Osteoblast (primary cell): ENCODE measurements at places on chromosomes 3 and 15. TPM values are rescaled to one million over a fixed set of nuclear protein-coding genes. Genes with fewer than 3 reads are reported as not detected.
A peak's percentile ranks its signal among the peaks of the same experiment; 100 is the strongest.

AHSG gene
- not detected in 2 replicates for total RNA-seq

CAND2 gene
- 1.2 and 1.4 TPM in 2 replicates for total RNA-seq

CDCP1 gene
- total RNA-seq: 4.4 and 7.6 TPM in 2 replicates

ZNF609 gene
- total RNA-seq: 20.6 and 20.9 TPM in 2 replicates

- no peak for DNase-seq
Observed at GRCh38 chr3:32994045-32994444, 42.6 kb downstream of the CCR4 start.

GRCh38 chr3:146058241-146058640, 102.7 kb downstream of the PLOD2 start:
- DNase-seq: no peak

DNA sequence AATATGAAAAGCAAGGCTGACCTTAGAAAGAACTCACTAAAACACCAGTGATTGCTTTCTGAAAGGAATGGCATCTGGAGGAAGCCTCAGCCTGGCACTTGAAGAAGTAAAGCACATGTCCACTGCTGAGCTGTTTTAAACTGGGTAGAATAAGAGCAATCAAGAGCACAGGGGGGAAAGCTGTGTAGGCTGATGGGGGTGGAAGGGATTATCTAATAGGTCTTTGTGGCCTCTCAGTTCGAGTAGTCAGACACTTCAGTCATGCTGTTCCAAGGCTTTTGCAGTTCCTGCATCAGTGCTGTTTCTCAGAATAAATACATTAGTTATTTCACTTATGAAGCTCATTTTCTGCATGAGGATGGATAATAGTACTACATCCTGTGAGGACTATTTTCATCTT, 22.6 kb downstream of the CCDC191 start:
- no peak for DNase-seq

DNA sequence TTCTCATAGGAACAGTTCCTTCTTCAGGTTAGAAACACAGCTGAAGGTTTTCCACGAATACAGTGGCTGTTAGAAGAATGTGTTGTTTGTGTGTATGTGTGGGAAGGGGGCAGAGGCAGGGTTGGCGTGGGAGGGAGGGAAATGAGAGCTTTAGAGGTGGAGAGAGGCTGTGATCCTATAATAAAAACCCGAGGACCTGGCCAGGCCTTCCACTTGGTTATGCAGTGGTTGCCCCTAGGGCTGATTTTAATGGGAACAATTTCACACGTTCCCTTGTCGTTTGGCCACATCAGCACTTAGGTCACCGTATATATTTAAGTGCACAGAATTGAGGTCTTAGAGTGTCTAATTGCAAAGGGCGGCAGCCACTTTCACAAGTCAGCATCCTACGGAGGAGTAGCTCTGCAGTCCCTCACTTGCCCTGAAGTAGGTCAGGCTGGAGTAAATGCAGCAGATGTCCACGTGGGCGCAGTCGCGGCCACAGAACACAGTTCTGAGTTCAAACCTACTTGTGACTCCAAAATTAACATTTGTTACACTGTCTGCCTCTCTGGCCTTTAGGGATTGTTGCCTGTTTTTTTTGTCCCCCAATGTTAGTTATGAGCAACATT, 85.6 kb downstream of the PDCD6IP start:
- peak; percentile 66 for DNase-seq

DNA sequence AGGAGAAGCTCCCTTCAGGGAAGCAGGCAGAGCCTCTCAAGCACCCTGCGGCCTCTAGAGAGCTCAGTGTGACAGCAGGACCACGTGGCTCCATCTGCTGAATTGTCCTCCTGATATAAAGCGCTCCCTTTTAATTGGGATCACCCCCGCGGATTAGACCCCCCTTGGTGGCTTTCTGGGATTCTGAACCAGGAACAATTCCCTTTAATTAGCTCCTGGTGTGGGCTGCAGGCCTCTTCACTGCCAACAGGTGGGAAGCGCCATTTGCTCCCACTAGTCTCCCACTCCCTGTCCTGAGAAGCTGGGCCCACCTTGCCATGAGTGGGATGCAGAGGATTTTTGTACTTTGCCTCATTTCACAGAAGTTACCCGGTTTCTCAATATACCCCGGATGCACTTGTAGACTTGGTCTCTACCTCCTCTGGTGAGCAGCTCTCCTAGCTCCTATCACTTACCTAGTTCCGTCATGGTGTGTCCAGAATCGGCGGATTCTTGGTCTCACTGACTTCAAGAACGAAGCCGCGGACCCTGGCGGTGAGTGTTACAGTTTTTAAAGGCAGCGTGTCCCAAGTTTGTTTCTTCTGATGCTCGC, 592 bp downstream of the PGPEP1L start:
- no peak for DNase-seq

- DNase-seq: peak; percentile 8
Observed at GRCh38 chr3:151593928-151594327, 133.1 kb upstream of the IGSF10 start.

GRCh38 chr3:103613397-103614156, 1178.8 kb downstream of the ZPLD1 start:
- DNase-seq: no peak

GRCh38 chr15:68431792-68432401, at the start of gene ITGA11:
Gene ITGA11, minus strand, starts transcription at chr15:68432163. Its CDS starts 97 bp downstream, at chr15:68432066.
- DNase-seq: peak; percentile 96

- DNase-seq: peak; percentile 46
Observed at GRCh38 chr15:101057841-101058407, 138.8 kb downstream of the LRRK1 start.

GRCh38 chr3:176814285-176814684, 383.0 kb downstream of the TBL1XR1 start:
- DNase-seq: peak; percentile 73

- DNase-seq: peak; percentile 87
Observed at GRCh38 chr15:70875001-70875782, 17.0 kb downstream of the THAP10 start.

GRCh38 chr3:15860014-15860934, 62.5 kb upstream of the ANKRD28 start:
- DNase-seq: peak; percentile 75

DNA sequence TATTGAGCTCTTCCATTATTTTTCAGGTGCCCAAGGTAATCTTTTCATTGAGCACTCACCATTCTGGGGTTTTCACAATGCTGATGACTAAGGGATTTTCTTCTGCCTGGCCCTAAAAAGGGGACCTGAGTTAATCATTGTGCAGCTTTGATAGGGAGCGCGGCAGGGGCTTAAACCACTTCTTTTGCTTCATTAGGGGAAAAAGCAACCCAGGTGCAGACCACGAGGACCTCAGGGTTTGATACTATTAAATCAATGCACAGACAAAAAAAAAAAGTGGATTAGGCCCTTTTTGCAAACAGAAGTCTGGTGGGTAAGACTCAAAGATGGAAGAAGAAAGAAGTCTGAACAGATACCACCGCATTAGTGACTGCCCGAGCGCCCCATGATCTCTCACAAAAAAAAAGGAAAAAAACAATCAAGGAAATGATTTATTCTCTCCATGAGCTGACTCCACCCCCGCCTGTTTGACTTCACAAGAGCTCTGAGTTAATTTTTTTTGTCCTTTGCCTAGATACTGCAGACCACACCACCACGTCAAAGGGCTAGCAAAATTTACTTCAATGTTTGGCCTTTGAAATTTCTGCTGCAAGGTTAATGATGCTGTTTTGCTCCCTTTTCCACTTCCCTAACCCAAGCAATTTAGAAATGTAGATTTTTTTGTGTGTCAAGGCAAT, 78.0 kb upstream of the FEZF2 start:
- DNase-seq: no peak

DNA sequence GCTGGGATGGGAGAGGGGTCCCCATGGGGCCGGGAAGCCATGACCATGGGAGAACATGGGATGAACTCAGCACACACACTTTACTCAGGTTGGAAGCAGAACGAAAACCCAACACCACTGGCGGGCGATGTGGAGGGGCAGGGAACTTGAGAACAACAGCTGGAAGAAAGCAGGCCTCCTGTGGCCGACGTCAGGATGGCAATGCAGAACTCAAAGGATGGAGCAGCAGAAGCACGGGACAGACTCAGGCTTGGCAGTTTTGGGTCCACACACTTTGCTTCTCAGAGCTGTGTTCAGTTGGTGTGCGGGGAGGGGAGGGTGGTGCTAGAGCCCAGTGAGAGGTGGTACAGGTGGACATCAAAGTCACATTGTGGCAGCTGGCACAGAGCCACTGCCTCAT, 80.7 kb downstream of the SEC22A start:
- DNase-seq: no peak

DNA sequence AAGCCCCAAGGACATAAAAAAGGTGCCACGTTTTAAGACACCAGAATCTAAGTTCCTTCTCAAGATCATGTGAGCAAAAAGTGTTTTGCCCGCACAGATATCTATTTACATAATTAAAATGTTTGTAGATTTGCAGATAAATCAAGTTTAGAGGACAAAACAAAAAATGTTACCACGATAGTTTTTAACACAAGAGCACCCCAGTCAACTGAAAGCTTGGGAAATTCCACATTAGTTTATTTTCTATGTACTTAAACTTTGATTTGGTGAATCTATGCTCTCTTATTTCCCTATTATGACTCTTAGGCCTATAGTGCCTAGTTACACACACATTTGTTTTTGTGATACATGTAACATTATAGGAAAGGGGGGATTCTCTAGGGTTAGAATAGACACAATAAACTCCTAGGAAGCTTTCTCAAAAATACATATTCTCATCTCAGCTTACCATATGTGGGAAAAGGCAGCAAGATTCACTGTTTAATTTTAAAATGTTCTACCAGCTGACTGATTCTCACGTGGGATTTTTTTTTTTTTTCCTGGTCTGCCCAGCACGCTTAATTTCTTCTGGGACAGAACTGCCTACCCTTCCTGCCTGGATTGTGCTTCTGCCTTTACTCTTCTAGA, 8.4 kb upstream of the LEKR1 start:
- DNase-seq: no peak

DNA sequence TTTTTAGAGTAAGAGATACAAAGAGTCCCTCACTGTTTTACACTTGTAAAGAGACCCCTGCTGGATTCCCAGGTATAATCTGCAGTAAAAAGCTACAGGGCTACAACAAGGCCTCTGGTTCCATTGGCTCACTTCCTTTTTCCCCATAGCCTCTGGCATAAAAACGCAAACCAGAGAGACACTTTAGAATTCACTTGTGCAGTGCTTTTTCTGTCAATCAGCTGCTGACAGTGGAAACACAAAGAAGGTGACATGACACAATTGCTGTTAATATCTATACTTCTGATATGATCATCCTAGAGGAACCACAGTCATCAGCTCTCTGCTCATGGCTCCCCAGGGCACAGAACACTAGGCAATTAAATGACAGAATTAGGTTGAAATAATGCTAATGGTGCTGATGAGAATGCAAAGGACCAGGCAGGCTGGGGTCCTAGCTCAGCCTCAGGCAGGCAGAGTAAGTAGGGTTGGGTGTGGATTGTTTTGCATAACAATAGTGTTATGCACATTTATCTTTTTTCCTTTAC, 667.9 kb upstream of the CFAP20DC start:
- no peak for DNase-seq
